Stimulated activated CD4-positive, alpha-beta T cell treated with anti-CD3 and anti-CD28 coated beads, Interleukin-15, amount 100 ng/mL, for 1 hour (primary cell): ENCODE measurements at places on chromosomes 6 and 20.

GRCh38 chr6:34383656-34384320, 8.7 kb downstream of the NUDT3 start:
- no peak for DNase-seq

DNA sequence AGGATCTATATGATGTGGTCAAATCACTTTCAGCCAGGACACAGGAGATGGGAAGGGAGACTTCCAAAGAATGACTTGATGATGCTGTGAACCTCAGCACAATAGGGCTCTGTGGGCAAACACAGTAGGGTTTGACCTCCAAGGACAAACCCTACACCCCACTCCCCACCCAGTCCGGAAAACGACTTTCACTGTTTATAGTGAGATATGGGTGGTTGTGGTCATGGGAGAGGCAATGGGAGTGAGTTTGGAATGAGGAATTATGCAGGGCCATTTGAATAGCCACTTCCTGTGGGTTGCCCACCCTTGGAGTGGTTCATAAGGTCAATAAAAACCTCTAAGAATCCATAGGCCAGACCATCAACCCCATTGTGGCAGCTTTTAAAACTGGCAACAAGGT, 38.4 kb upstream of the PRND start:
- DNase-seq = no peak

DNA sequence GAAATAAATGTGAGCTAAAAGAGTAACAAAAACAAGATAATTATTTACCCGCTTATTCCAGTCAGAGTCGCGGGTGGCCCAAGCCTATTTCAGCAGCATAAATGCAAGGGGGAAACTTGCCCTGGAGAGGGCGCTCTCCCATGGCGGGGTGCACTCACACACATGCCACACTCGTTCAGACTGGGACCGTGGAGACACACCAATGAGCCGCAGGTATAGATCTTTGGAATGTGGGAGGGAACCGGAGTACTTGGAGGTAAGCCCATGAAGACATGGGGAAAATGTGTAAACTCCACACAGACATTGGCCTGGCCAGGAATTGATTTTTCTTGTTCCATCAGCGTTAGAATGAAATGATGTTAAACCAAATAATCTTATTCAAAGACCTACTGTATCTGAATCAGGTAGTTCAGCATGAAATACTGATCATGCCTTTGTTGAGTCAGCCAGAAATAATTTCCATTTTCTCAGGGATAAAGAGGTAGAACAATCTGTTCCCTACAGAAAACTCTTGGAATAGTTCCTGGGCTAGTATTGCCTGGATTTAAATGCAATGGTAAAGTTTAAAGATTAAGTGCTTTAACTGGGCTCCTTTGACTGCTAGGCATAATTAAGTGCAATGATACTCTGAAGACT, 191.5 kb downstream of the MCHR2 start:
- no peak for DNase-seq

- no peak for DNase-seq
These were observed 30.0 kb downstream of the ALDH5A1 start for GRCh38 chr6:24524805-24525204.

DNA sequence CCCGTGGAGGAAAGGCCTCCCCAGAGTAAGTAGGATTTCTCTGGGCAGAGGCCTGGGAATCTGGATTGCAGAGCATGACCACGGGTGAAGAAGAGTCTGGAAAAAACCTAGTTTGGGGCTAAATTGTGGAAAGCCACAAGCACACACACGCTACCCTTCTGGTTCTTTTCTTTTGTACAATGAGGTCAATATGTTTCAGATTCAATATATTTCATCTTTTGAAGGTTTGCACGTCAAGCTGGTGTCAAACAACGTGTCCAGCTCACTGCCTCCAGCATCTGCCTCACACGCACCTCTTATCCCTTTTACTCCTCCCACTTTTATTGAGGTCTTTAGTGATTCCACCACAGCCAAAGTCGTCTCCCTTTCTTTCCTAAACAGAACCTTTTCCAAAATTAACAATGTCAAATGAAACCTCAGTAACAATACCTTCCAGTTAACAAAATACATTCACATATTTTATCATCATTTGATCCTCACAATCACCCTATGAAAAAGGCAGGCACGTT, 773 bp upstream of the EPB41L2 start:
- no peak for DNase-seq

GRCh38 chr20:22471156-22471836, 113.1 kb downstream of the FOXA2 start:
- no peak for DNase-seq

GRCh38 chr6:33107641-33108040, 31.9 kb downstream of the HLA-DPB1 start:
- no peak for DNase-seq

DNA sequence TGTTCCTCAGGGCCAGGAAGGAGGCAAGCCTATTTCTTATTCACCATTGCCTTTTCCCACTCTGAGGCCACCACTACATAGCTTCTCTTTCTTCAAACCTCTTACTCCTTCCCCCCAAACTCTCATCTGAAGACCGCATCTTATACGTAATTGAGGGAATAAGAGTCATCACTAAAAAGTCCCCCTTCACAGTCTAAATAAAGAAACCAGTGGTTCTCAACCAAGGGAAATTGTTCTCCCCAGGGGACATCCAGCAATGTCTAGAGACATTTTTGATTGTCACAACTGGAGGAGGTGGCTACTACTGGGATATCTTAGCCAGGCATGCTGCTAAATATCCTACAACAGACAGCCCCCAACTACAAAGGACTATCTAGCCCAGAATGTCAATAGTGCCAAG, 327.6 kb upstream of the CNR1 start:
- DNase-seq = no peak

DNA sequence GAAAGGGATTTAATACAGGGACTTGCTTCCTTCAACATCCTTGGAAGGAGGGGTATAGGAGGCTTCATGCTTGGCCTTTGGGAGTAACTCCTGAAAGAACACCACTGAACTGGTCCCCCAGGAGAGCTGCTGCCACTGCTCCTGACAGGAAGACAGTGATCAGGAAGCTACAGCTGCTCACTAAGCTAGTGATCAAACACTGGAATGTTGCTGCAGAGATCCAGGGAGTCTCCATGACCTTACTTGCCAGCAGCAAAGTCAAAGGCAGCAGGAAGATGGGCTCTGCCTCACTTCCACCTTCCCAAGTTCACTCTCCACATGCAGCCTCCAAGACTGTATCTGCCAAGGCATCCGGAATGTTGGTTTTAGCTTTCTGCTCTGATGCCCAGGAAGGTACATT, 31.8 kb downstream of the PIM1 start:
- no peak for DNase-seq

GRCh38 chr6:16006681-16007080, 122.2 kb upstream of the MYLIP start:
- DNase-seq = no peak

DNA sequence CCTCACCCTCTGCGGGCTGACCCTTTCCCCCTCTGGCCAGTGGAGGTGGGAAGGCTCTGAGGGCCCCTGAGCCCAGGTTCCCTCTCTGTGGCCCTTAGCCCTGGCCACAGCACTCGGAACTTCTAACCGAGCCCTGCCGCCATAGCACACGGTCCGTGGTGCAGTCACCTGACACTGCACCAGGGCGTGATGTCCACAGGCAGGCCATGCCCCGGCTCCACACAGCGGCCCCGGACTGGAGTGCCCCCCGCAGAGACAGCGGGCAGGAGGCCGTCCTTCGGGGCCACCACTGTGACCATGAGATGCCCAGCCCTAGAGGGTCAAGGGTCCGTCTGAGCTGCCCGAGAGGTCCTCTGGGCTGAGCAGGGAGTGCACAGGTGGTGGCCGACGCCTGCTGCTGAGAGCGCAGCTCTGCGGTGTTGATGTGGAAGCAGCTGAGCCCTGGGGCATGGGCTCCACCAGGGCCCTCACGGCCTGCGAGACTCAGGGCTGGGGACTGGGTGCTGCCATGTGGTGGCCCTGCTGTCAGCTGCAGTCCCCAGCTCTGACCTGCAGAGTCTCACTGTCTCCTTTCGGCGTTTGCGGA, 11.2 kb upstream of the BHLHE23 start:
- DNase-seq = no peak

- DNase-seq = no peak
These were observed 244.4 kb upstream of the HSF2 start for GRCh38 chr6:122154912-122155575.

DNA sequence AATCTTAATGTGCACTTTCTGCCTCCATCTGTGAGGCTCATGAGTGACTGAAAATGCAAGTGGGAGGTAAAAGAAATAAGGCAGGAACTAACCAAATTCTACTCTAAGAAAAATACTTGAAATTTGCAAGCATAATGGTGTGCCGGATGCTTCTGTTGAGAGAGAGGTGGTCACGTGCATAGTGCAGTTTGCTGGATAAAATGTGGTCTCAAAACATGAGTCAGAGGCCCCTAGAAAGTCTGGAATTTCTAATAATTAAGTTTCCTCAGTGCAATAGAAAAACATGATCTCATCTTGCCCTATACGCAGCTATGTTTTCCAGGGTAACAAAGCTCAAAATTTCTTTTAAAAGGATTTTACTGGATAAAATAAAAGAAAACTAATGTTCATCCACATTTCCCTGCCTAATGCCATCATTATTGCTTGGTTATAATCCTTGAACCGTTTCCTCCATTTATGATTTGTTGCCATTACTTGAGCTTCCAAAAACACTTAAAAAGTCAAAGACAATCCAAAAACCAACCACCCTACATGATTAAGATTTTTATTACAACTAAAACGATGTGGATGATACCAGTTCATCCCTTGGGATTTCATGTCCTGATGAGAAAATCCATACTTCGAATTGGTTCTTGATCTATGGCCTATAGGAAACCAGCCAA, 351.7 kb upstream of the ARID1B start:
- DNase-seq = no peak

- no peak for DNase-seq
These were observed 949.6 kb downstream of the TBC1D32 start for GRCh38 chr6:120384671-120385070.

DNA sequence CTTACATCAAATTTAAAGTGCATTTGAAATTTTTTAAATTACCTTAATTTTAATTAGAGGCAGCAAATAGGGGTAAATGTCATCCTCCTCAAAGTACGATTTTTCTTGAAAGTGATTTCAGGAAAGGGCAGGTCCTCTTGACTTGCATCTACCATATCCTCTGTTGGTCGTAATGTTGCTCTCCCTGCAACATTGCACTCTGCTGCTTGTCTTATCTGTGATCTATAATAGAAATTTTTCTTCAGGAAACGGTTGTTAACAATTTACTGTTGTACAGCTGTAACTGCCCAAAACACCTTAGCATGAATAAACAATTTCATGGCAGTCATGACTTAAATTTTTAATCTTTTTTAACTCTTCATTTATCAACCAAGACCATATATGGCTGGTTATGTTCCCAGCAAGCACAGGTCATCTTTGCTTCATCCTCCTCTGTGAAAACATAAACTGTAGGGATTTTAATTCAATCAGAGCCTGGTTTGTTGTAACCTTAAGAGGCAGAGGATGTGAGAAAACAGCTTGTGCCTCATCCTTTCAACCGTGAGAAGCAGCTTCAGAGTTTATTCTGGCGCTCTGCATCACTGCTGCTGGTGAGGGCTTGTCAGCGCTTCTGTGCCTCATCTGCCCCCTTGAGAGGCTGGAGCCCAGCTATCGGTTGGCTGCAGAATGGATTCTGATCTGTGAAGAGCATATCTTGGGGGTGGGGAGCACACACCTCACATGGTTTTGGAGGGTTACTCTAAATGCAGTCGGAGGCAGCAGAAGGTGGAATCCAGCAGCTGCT, 56.0 kb downstream of the CTNNBL1 start:
- no peak for DNase-seq

- DNase-seq = no peak
These were observed 422.9 kb upstream of the PLCB4 start for GRCh38 chr20:8646033-8646441.

DNA sequence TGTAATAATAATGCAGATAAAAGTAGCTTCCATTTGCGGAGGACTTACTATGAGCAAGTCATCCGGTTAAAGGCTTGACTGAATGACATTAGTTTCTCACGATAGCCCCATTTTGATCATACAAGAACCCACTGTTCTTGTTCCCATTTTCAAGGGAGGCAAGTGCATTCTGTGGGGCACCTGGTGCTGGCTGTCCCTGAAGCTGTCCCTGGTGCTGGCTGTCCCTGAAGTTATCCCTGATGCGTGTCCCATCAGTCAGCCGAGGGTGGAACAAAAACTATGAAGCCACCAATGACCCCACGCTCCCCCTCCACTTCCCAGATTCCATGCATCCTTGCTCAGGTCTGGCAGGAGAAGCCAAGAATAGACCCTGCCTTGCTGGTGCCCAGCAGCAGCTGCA, 95.3 kb downstream of the EDN3 start:
- no peak for DNase-seq

DNA sequence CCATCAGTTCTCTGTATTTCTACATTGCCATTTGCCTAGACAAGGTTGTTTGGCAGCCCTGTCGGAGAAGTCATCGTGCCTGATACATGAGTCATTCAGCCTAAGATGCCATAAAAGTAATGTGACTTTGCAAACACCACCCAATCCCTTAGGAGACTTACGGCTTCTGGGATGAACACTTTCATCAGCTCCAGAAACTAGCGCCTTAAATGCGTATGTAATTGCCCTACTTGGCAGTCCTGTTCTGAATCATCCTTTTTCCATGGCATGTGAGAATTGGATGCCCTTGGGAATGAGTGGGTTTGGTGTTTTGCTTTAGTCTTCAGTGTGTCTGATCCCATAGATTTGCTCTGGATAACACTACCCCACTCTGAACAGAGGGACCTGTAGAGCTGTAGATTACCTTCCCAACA, 158.5 kb downstream of the SASH1 start:
- no peak for DNase-seq

GRCh38 chr20:47421076-47421475, 64.6 kb upstream of the ZMYND8 start:
- DNase-seq = no peak

DNA sequence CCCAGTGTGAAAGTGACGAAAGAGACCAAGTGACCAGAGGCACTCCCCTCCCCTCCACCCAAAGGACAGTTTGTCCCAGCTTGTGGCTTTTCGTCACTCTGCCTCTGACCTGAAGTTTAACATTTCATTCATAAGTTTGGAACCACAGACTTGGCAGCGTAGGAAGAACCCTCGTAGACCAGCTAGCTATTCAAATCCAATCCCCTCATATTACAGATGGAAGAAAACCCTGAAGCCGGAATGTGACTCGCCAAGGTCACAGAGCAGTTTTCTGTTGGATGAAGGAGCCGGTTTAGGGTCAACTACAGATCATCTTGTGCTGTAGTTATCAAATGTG, 3.9 kb upstream of the SYS1 start:
- no peak for DNase-seq
